SW 1271 (cell line): ENCODE measurements at places on chromosomes 11 and 22.
A peak's percentile ranks its signal among the peaks of the same experiment; 100 is the strongest.

GRCh38 chr11:78197816-78198215 lies 9.1 kb downstream of the USP35 start:
- no peak for DNase-seq

GRCh38 chr11:10807493-10808234 lies 1.1 kb downstream of the EIF4G2 start:
- peak; percentile 25 for DNase-seq

GRCh38 chr11:114359342-114359741 lies 41.0 kb downstream of the C11orf71 start:
- DNase-seq: no peak

DNA sequence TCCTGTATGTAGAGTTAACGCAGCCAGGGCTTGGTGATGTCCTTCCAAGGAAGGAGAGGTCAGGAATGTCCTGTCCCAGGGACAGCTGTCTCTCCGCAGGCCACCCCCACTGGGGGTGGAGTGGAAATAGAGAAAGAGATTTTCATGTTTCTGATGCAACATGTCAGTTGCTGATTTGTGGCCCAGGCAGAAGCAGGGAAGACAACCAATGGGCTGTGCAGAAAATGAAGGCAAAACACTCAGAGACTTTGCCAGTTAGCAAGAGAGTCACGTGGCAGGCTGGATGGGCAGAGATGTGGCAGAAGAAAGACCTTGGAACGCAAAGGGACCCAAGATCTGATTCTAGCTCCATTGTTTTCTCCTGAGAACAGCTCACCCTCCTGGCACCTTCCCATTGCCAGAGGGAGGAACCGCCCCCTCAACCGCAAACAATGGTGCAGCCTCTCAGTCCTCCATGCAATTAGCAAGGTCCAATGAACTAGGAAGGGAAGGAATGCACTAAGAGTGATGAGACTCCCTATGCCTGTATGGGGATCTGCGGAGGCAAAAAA lies 71.0 kb downstream of the SYN3 start:
- DNase-seq: no peak

DNA sequence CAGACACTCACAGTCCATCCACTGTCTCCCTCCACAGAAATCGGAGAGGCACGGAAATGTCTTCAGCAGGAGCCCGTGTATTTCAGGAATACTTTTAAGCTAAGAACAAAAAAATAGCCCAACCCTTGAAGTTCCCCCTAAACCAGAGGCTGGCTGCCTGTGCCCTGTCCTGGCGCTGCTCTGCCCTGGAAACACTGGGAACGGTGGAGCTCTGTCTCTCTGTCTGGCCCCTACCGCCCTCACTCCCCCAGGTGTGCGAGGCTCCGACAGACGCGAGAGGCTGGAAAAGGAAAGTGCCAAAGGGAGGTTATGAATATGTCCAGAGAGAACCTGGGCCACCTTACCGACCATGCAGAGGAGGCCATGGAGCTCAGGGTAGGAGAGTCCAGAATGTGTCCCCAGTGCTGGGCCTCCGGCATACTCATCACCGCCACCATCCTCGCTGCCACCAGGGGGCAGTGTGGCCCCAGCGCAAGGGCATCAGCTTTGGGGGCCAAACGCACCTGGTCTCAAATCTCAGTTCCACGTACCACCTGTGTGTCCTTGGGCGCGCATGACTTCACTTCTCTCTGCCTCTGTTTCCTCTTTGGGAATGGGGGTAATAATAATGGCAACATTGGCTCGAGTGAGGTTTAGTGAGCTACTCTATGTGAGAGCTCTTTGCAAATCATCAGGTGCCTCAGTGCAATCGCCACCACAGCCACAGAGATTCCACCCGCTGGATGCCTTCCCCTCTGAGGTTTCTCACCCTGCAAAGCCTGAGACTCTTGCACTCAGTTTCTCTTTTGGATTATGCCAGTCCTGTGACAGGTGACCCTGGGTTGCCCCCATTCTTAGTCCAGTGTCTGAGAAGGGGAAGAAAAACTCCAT lies 10.4 kb upstream of the SLCO2B1 start:
- no peak for DNase-seq

DNA sequence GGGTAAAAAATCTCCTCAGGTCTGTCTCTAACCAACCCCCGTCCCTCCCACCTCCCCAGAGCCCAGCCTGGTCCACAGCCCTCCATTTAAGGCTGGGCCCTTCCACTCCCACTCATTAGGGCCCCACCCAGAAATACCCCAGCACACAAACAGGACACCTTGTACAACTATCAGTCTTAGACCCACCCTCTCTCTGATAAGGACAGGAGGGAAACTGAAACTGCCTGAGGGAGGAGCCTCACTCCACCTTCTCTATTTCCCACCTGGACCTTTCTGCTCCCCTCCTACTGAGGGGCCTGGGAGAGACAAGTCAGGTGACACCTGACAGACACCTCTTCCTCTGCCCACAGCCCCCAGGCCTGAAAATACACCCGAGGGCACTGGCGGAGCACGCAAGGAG lies 90.2 kb downstream of the PLEKHA7 start:
- DNase-seq: no peak

GRCh38 chr11:11016068-11016467 lies 158.2 kb upstream of the ZBED5 start:
- DNase-seq: no peak
